ENCODE measurements at places on chromosomes 1 and 21.

DNA sequence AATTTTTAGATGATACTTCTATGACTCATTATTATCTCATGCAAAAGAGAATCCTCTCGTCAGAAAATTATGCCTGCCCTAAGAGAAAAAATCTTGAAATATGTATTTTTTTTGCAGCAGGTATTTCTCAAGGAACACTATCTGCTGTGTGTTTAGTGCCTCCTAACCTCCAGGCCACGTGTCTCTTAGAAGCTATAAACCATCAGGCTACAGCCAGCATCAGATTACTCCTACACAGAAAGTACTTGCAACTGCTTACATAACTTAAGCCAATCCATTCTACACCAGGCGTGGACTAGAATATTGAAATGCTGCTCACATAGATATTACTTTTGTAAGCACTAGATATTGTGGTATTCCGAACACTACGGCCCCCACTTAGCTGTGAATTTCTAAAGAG lies 933.4 kb downstream of the PLA2G4A start:
- no peak for DNase-seq

DNA sequence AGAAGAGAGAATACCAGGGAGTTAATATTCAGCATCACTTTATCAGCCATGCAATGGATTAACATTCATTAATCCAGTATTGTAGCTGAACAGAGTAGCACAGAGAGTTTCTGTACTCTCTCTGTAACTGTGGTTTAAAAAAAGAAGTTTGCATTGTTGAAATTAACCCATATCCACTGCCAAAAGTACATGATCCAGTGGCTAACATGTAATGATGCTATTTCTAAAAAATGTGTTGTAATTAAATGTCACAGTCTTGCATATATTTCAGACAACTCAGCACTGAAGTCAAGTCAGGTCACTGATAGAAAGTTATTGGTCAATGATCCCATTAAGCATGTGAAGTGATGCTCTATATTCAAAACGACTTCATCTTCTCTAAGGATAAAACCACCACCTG lies 141.3 kb downstream of the NRIP1 start:
- DNase-seq: no peak

DNA sequence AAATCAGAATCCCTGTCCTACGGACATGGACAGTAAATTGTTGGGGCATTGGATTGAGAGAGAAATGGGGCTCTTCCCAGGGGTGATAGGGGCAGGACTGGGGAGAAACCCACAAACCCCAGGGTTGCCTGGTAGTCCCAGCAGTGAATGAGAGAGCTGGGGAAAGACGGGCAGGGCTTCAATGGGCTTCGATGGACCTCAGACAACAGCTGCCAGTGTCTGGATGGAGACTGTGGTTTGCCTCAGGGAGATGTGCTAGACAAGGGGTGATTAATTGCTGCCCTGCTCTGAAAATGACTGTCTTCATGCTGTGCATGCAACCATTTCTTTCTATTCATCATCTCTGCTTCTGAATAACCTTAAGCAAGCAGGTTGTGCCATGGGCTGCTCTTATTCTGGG lies 7.4 kb downstream of the GPR25 start:
- no peak for DNase-seq

GRCh38 chr1:112342558-112342957 lies 53.5 kb upstream of the CTTNBP2NL start:
- DNase-seq: no peak

DNA sequence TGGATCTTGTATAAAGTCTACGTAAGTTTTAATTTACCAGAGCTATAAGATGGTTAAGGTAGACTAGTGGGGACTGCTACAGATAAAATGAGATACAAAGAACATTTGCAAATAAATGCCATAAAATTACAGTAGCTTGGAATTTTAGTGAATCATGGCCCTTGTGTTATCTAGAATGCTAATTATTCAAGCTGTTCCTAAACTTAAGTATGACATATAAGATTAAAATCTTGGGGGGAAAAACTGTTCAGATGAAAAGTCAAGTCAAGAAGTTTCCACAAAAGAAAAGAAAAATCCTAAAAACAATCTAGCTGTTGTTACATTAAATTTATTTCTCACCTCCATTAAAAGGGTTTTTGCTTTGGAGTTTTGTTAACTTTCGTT lies 51.7 kb downstream of the SIM2 start:
- no peak for DNase-seq

DNA sequence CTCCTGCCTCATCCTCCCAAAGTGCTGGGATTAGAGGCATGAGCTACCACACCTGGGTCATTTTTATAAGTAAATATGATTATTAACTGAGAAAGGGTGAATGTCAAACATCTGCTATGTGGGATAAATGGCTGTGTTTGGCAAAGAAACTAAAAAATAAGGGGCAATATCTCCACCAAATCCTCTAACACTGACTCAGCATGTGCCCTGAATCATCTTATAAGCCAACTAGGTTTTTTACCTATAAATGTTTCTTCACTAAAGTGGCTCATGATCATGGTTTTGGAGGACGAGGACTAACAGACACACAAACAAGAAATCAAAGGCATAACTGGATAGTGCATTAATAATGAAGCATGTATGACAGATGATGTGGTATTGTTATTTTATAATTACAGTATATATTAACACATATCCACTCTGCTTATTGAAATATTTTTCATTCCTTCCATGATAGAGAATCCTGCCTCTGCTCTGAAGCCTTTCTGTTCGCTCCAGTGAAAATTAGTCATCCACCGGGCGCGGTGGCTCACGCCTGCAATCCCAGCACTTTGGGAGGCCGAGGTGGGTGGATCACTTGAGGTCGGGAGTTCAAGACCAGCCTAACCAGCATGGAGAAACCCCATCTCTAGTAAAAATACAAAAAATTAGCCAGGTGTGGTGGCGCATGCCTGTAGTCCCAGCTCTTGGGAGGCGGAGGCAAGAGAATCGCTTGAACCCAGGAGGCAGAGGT lies 11.7 kb upstream of the ARHGAP29 start:
- DNase-seq: no peak

DNA sequence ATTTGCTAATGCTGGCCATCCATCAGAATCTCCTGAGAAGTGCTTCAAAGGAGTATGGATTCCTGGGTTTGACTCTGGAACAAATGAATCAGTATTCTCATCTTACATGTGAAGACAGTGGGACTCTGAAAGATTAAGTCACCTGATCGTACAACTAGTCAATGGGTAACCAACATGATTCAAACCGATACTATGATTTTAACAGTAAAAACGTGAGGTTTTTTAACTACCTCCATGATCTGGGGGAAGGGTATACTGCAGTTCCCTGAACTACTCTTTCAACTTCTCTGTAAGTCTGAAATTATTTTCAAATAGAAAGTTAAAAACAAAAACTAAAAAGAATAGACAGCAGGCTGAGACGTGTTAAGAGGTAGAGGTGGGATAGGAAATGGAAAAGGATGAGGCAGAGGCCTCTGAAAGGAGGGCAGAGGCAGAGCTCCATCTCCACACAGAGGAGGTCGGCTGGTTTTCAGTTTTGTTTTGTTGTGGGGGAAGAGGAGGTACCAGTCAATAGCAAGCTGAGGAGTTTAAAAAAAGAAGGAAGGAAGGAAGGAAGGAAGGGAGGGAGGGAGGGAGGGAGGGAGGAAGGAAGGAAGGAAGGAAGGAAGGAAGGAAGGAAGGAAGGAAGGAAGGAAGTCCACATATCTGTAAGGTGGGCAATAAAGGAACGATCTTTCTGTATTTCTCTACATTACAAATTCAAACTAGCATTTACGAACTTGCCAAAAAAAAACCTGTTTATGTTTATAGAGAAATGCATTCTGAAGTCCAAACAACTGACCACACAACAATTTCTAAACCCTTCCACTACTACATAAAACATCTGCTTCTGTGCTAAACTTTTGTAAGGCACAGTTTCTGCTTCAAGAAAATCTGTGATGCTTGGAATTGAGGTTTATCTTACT lies 213.1 kb downstream of the RERE start:
- DNase-seq: no peak

GRCh38 chr1:206579747-206580437 lies 32.4 kb downstream of the EIF2D start:
- no peak for DNase-seq
